Activated CD4-positive, alpha-beta T cell treated with anti-CD3 and anti-CD28 coated beads for 1 hour (primary cell): ENCODE measurements at places on chromosomes 6 and 20.

- DNase-seq, result no peak
These were observed 43.0 kb upstream of the TGM2 start for GRCh38 chr20:38208088-38208487.

GRCh38 chr6:14964556-14965270, 281.2 kb upstream of the JARID2 start:
- DNase-seq, result no peak

DNA sequence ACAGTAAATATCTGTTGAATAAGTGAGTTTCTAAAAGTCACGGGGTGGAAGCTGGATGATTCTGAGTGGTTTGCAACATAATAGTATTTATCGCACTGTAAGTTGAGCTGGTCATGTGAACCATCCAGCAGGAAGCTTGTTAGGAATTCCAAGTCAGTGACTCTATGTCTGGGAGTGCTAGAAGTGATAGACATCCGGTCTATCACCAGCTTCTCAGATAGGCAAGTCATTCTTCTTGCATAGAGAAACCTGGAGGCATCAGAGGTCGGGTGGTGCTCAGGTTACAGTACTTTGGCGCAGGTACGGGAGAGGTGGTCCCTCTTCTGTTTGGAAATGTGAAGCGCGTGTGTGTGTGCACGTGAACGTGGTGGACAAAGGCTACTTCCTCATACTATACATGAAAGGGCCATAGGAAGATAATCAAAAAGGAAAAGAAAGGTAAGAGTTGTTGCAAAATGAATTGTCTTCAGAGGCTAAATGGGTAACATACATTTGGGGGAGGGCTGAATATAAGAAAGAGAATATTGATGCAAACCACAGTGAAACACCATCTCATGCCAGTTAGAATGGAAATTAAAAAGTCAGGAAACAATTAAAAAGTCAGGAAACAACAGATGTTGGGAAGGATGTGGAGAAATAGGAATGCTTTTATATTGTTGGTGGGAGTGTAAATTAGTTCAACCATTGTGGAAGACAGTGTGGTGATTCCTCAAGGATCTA, 299.3 kb upstream of the ZFP64 start:
- DNase-seq, result no peak

DNA sequence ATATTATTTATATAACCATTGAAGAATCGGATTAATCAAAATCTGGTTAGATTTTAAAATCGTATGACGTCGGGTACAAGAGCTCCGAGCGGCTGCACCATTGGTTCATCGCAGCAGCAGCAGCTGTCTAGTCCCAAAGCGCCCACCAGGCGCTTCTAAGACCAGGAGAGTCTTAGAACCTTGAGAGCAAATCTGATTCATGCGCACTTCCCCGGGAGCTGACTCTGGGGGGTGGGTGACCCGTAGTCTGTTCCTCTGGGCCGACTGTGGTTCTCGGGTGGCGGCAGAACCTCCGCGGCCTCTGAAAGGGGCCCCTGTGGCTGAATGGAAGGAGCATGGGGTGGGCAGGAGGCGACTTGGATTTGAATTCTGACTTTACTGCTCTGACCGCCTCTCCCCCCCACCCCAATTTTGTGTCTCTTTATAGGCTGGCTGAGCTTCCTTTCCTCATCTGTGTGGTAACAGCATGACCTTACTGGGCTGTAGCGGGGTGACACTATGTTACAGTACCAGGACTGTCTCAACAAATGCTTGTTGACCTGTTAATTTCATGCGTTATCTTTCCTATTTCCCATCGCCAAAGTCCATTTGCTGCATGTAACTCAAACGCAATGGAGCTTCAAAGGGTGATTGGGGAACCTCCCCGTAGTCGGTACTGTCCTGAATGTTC, 119.7 kb downstream of the RTN4IP1 start:
- DNase-seq, result no peak

DNA sequence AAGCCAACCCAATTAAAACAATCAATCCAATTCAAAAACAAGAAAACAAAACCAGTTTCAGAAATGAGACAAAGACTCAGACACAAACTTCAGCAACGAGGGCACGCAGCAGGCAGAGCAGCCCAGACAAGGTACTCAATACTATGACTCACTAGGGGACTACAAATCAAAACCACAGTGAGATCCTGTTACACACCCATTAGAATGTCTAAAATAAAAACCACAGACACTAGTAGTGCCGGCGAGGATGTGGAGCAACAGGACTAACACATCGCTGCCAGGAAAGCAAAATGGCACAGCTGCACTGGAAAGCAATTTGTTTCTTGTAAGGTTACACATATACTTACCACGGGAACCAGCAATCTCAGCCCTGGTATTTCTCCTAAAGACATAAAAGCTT, 28.4 kb upstream of the MAS1L start:
- no peak for DNase-seq

DNA sequence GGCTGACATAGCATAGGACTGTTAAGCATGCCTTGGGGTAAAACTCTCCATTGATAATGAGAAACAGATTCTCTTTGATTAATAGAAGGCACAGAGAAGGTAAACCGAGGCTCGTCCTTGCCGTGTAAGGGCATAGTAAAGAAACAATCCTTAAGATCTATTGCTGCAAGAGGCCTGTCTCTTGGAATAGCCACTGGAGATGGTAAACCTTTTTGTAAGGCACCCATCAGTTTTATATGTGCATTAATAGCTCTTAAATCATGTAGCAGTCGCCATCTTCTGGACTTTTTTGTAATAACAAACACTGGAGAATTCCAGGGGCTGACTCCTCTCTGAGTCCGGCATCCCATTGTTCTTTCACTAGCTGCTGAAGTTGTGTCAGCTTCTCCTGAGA, 8.4 kb upstream of the ABHD12 start:
- DNase-seq, result no peak

GRCh38 chr20:62554214-62554897, 78.6 kb upstream of the GATA5 start:
- DNase-seq, result no peak

GRCh38 chr6:75691012-75691411, 58.0 kb upstream of the MYO6 start:
- no peak for DNase-seq

DNA sequence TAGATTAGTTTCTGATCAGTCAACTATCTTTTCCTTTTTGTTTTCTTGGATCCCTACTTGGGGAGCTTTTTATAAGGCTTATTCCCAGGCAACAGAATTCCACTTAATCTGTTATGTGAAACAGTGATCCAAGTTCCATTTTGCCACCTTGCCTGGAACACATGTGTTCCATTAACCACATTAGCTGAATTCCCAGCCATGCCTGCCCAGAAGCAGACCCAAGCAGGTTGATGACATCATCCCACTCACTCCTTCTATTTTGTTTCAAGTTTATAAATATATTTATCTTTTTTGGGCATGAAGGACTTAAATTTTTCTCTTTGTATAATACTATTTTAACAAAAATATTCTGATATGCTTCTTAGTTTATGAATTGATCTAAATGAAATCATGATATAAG, 587.4 kb downstream of the GRIK2 start:
- DNase-seq, result no peak

DNA sequence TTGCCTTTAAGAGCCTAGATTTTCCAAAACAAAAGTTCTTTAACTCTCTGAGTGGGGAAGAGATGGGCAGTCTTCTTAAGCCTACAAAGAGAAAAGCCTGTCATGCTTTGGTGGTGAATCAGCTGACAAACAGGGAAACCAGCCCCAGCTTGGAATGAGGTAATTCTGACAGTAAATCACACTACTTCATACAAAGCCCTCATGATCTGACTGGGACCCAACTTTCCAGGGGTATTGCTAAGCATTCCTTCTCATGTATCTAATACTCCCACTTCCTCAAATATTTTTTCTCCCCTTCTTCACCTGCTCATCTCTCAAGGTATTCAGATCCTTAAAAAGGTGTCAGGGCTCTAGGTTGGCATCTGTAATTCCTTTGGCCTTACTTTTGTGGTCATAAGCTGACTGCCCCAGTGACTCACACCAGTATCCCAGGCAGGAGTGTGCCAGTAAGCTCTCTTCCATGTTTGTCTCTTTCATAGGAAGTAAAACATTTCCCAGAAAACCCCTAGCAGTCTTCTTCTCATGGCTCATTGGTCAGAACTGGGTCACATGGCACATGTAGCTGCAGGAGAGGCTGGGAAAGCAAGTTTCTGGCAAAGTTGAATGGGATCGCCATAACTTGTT, 15.0 kb upstream of the TBC1D22B start:
- DNase-seq, result no peak

DNA sequence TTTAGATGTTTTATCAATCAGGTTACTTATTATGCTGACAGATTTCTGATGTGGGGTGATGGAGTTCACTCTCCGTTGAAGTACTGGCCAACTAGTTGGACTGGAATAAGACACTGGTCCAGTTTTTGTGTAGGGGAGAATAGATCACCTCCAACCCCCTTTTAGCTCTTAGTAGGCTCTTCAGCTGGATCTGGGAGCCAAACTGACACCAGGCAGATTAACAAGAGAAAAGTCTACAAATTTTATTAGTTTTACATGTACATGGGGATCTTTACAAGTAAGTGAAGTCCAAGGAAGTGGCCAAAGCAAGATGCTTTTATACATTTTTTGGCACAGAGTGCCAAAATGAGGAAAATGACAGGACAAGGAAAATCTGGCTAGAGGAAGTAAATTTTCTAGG, 107.1 kb downstream of the UBE3D start:
- DNase-seq, result no peak

- DNase-seq, result no peak
These were observed 76.5 kb downstream of the SPTLC3 start for GRCh38 chr20:13085275-13085674.

GRCh38 chr6:31826793-31827285, 699 bp upstream of the HSPA1B start:
- DNase-seq, result no peak

DNA sequence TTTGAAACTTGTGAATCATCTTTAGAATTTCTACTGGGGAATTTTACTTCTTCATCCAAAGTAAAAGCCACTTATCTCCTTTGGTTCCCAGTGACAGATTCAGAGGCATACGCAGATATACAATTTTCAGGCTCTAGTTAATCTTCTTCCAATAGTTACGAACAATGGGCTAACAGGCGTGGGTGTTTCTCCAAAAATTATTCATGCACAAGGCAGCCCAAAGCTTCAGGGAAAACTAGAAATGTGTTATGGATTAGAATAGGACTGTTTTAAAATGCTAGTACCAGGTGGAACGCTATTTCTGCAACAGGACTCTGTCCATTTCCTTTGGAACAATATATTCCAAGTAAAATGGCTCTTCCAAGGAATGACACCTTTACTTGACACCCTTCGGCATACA, 102.2 kb downstream of the ZNF217 start:
- no peak for DNase-seq
